ENCODE measurements at places on chromosomes 2 and 18. TPM values are rescaled to one million over a fixed set of nuclear protein-coding genes. Genes with fewer than 3 reads are reported as not detected.
A peak's percentile ranks its signal among the peaks of the same experiment; 100 is the strongest.

- DNase-seq = no peak
These were observed 61.9 kb downstream of the SLC4A5 start for GRCh38 chr2:74281141-74281975.

The C1QL2 gene
- total RNA-seq = not detected

GRCh38 chr2:217746808-217747207 is 256.0 kb downstream of the TNS1 start:
- no peak for DNase-seq

- no peak for DNase-seq
These were observed 146.6 kb downstream of the RNF144A start for GRCh38 chr2:7063789-7064188.

DNA sequence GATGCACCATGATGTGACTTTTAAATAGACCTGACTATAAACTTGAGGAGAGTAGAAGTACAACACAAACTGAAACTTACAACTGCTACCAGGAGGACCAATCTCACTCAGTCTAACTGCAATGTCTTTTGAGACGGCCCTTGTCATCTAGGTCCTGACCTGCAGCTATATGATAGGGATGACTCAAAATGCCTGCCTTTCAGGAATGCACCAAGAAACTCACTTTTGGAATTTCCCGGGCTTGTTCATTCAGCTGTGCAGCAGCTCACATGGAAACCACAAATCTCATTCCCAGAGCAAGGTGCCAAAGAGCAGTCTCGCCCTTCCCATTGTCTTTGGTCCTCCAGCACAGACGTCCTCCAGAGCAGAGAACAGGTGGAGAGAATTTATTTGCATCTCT is 113.7 kb downstream of the SPOPL start:
- peak; percentile 73 for DNase-seq

DNA sequence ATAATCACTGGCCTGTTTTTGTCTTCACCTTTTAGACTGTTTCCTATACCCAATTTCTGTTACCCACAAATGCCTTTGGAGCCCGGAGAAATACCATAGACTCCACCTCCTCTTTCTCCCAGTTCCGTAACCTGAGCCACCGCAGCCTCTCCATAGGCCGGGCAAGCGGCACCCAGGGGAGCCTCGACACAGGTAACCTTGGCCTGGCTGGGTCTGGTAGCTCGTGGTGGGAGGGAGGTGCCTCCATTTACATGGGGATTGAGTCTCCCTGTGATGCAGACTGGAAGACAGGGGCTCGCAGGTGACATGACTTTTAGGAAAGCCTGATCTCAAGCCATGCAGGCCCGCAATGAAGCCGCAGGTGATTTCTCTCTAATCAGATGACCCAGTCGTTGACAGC is 100.6 kb downstream of the CABLES1 start:
- DNase-seq = no peak

- DNase-seq = peak; percentile 67
These were observed 59.3 kb upstream of the CCDC68 start for GRCh38 chr18:55018602-55019001.

DNA sequence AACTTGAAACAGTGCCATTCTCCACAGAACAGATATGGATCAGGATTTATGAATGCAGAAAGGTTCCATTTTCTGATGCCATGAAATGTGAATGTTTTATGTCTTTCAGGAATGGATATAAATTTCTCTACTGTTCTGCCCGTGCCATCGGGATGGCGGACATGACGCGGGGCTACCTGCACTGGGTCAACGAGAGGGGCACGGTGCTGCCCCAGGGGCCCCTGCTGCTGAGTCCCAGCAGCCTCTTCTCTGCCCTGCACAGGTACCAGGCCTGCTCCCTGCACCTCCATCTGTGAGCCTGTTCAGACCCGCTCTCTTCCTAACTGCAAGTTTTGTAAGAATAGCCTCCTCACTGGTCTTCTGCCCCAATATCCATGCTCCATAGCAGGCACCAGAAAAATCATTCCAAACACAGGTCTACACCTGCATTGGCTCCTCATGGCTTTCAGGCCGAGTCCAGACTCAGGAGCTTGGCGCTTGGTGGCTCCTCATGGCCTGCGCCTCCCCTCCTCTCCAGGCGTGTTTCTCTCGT is 68.6 kb downstream of the LPIN1 start:
- DNase-seq = no peak

The KCNG2 gene
- total RNA-seq = not detected

- no peak for DNase-seq
These were observed 35.8 kb upstream of the THOC1 start for GRCh38 chr18:303607-304006.

The STPG4 gene
- 0.72 TPM for total RNA-seq

- DNase-seq = no peak
These were observed 10.6 kb upstream of the MPP4 start for GRCh38 chr2:201709049-201709448.

DNA sequence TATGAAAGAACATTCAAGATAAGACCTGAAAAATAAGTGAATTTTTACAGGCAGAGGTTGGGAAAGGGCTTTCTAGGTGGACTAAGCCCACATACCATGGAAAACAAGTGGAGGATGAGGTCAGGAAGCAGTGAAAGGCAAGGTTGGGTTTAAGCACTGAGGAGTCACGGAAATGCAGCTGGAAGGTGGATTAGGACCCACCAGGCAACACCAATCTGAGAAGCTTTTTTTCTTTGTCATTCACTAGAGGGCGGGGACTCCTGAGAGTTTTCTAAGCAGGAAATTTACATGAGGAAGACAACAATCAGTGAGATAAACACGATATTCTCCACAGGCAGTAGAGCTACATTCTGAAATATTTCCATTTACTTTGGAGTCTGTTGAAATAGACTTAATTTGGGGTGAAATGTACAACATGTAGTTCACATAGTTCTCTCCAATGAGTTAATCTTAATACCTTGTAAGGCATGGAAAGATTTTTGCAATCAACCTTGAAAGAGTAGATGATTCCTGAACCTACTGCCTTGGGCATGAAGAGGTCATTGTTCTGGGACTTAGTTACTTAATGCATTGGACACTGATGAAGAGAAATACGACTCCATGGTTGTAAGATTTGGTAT is 40.7 kb downstream of the VIT start:
- DNase-seq = no peak

- DNase-seq = no peak
These were observed 1.9 kb downstream of the PIEZO2 start for GRCh38 chr18:11147371-11147951.

The NEU2 gene
- not detected for total RNA-seq

- DNase-seq = no peak
These were observed 239.3 kb downstream of the HAUS1 start for GRCh38 chr18:46343456-46343855.

DNA sequence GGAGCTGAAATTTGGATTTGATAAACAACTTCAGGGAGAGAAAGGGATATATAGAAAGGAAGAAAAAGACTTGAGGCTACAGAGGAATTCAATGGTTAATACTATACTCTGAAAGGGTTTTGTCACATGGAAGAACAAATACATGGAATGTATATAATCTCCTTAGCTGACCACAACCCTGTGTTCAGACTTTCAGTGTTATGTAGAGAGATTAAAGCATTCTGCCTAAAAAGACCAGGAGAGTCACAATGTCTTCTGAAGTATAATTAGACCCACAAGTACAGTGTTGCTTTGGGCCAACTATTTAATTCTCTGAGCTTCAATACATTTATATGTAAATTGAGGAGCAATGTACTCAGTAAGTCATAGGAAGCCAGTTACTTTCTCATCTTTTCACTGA is 123.8 kb upstream of the FSHR start:
- DNase-seq = no peak

DNA sequence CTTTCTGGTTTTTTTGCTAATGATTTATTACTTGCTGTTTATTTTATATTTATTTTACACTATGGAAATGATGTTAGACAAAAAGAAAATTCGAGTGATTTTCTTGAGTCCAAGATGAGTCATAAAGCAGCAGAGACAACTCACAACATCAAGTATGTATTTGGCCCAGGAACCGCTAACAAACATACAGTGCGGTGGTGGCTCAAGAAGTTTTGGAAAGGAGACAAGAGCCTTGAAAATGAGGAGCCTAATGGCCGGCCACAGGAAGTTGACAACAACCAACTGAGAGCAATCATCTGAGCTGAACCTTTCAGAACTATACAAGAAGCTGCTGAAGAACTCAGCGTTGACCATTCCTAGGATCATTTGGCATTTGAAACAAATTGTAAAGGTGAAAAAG is 594.1 kb downstream of the SATB2 start:
- peak; percentile 14 for DNase-seq

The PRKCE gene
- total RNA-seq = 22.1 TPM

DNA sequence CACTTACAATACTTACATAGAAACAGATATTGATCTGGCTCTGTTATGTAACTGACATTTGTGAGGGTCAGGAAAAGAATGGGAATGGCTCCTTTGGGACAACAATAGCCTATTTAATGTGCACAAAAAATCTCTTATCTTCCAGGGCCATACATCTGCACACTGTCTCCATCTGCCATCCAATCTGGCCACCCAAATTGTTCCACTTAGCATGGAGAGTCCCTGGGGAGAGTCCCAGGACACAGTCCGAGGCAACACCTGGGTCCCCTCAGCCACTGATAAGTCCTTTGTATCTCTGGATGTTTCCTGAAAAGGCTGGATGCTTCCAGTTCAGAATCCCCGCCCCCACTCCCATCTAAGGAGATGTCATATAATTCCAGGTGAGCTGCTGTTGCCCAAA is 274.2 kb upstream of the NCKAP5 start:
- DNase-seq = no peak

GRCh38 chr2:23772684-23773083 is 154.2 kb downstream of the ATAD2B start:
- no peak for DNase-seq

GRCh38 chr2:19846567-19846966 is 55.2 kb downstream of the TTC32 start:
- no peak for DNase-seq

The SPDYA gene
- total RNA-seq = 0.59 TPM

The LCT gene
- total RNA-seq = under 0.01 TPM

The NOSTRIN gene
- total RNA-seq = 1.4 TPM

The HOXD10 gene
- not detected for total RNA-seq

DNA sequence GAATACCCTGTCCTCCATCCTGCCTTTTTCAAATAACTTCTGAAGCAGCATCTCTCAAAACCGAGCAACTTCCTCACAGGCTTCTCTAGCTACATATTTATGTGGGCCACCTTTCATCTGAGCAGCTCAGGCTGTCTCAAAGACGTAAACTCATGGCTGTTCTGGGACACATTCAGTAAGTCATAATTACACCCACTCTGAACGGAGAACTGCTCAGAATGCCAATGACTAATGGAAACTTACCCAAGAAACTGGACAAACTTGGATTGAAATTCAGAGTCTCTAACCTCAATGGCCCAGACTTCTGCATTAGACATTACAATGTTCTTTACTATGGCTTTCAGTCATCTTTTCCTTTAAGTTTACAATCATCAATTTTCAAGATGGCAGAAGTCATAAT is 145.2 kb downstream of the RAD51AP2 start:
- peak; percentile 75 for DNase-seq

DNA sequence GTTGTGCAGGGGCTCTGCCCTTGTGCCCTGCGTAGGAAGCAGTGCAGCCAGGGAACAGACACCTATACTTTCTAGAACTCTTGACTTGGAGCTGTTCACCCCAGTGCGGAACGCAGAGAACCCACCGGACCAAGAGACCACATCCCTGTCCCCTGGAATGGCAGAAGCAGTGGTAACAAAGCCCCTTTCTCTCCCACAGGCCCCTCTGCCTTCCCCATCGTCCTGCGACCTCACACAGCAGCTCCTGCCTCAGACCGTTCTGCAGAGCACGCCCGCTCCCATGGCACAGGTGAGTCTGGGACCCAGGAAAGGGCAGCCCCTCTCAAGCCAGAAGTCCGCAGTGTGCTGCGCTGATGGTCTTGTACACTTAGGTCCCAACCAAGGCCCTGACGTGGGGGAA is 24.6 kb upstream of the RPL31 start:
- no peak for DNase-seq

The LDLRAD4 gene
- total RNA-seq = 0.88 TPM

The DCC gene
- total RNA-seq = not detected

- DNase-seq = peak; percentile 35
These were observed 89.5 kb downstream of the TMEM185B start for GRCh38 chr2:120133572-120134244.

The GPR45 gene
- not detected for total RNA-seq

DNA sequence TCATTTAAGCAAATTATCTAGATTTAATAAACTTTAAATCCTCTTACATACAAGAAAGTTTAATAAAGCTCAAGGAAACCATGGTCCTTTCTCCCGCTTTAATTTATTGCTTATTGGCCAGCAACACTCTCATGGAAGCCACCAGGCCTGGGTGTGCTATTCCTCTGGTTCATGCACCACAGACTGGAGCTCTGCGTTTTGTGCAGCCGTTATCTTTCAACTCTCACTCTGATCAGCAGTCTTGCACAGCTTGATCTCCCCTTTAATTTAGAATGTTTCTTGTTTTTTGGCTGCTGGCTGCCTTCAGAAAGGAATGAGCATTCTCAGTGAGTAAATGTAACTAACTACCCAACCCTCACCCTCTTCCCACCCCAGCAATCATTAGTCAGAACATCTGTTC is 318.7 kb downstream of the MEIS1 start:
- DNase-seq = no peak

The CCDC74B gene
- 5.4 TPM for total RNA-seq

DNA sequence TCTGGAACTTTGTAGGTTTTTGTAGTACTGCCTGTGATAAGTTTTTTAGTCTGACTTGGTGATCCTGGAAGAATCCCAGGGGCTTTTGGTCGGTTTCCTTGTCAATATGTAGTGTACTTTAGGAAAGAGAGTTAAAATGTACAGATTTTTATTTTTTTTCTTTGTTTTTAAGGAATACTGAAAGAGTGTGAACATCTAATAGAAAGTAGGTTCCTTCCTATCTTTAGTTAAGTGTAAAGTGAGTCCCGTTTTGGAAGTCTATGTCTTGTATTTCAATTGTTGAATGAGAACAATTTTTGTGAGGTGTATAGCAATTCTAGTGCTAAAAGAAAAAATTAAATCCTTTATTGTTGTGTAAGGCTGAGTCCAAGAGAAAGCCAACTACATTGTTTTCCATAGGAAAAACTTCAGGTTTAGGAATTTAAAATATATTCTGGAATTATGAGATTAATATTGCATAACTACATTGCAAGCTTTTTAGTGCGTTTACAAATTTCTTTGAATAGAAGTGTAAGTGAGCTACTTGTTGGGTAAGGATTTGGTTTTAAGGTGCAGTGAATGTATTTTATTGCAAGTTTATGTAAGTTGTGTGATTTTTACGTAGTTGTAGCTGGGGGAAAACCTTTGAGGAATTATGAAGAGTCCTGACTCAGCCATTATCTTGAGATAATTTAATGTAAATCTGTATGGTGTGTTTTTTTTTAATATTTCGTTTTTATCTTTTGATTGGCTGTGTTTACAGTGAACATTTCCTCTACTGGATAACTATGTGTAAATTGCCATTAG is 1.7 kb downstream of the VAPA start:
- DNase-seq = peak; percentile 78

- DNase-seq = no peak
These were observed 14.8 kb upstream of the LGALSL start for GRCh38 chr2:64439194-64439593.

GRCh38 chr2:217680381-217680780 is 322.4 kb downstream of the TNS1 start:
- DNase-seq = no peak
